Mesenteric fat pad (tissue), 1 donor: ENCODE measurements at places on chromosomes 6 and 20. TPM values are rescaled to one million over a fixed set of nuclear protein-coding genes. Genes with fewer than 3 reads are reported as not detected.

The ULBP1 gene
- 0.19 TPM for total RNA-seq

The OPRL1 gene
- 1.3 TPM for total RNA-seq

The LTA gene
- total RNA-seq: not detected

The POU5F1 gene
- 0.93 TPM for total RNA-seq

DNA sequence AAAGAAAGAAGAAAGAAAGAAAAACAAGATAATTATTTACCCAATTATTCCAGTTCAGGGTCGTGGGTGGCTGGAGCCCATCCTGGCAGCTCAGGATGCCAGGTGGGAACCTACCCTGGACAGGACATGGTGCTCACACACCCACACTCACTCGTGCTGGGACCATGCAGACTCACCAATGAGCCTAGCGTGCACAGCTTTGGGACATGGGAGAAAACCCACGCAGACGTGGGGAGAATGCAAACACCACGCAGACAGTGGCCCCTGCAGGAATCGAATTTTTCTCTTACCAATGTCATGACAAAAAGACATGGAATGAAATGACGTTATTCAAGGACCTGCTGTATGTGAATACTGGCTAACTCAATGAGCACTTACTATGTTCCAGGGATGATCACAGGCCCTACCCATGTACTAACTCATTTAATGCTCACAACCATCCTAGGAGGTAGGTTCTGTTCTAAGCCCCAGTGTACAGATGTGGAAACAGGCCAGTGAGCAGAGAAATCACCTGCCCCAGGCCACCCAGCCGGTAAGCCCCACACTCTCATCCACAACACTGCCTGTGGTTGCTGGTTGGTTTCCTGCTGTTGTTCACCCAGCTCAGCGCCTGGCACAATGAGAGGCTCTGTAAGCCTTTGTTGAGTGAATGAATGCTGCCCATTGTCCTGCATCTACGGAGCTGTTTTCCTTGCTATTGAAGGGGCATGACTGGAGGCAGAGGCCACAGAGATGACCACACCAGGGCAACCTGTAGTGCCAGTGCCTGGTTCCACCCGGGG lies 6.8 kb upstream of the PI16 start:
- DNase-seq: peak; percentile 60

DNA sequence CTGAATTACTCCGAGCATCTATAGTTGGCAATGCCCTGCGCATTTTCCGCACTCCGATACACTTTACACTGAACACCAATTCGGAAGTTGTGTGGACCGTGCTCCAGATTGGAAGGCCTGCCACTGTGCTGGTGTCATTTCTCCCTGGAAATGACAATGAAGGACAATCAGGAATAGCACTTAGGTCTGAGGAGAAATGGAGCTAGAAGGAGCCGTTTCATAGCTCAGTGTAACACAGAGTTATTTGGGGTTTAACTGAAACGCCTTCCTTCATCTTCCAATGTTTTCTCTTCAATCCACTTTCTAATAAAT lies 501 bp upstream of the PLA2G7 start:
- no peak for DNase-seq

DNA sequence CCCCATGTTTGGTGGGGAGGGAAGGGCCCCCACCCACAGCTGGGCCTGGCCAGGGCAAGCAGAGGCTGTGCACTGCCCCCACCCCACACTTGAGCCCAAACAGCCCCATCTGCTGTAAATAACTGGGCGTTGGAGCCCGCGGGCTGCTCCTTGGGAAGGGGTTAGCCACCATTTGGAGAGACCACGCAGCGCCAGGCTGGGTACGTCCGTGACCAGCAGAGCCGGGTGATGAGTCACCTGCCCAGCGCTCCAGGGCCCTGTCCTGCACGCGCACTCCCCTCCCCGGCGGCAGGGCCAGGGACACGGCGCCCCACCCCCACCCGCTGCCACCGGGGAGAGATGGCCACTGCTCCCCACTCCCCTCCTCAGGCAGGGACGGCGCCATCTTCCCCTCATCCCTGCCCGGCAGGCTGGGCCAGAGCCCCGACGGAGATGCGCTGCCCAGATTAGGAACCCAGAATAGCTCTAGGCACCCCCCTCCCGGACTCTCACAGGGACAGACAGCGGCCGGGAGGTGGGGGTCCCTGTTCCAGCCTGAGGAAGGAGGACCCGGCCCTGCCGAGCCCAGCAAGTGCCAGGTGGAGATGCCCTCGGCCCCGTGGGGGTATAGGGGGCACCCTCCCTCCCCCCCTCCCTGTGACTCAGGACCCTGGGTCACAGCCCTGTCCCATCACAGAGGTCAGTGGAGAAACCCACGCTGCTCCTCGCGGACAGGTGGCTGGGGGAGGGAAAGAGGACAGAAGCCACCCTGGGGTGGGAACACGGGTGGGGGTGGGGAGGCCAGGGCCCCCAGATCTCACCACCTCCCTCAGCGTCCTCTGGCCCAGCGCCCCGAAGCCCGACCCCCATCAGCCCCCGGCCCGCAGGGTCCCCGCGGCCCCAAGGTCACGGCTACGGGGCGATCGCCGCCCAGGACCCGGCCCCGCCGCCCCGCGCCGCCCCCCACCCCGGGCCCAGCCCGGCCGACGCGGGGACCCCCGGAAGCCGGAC lies 642 bp downstream of the EEF1A2 start:
- DNase-seq: no peak

DNA sequence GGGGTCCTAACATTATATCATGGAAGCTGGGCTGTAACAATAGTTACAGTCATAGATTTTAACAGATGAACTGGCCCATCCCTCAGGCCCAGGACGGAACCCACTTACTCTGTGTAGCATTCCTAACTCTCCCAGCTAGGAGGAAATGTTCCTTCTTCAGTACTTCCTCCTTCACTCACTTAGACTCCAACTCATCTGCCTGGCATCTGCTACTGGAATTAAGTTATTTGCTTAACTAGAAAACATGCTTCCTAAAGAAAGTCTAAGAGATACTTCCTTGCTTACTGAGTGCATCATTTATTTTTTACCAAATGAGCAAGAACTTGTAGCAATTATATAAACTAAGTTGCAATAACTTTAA lies 20.5 kb downstream of the GCLC start:
- DNase-seq: no peak

GRCh38 chr6:150456902-150457643 lies 88.3 kb downstream of the IYD start:
- no peak for DNase-seq

GRCh38 chr20:32278199-32278643 lies 770 bp downstream of the KIF3B start:
- no peak for DNase-seq

GRCh38 chr20:50446351-50447101 lies 63.7 kb upstream of the PTPN1 start:
- DNase-seq: no peak

DNA sequence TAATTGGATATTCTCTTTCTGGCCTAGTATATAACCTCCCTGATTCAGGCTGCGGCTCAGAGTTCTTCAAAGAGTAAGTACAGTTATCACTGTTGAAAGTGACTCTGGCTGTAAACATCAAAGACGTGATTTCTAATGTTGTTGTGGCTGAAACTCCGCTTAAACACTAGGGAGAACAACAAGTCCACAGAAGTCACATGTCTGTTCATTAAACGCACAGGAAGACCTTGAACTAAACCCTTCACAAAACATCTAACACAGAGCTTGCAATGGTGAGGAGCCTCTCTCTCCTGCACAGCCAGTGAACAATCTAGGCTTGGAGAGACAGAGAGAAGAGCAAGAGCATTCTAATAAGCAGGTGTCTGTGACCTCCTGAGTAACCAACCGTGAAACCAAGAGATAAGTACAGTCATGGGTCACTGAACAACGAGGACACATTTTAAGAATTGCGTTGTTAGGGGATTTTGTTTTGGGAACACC lies 249.3 kb downstream of the PRKN start:
- DNase-seq: no peak

DNA sequence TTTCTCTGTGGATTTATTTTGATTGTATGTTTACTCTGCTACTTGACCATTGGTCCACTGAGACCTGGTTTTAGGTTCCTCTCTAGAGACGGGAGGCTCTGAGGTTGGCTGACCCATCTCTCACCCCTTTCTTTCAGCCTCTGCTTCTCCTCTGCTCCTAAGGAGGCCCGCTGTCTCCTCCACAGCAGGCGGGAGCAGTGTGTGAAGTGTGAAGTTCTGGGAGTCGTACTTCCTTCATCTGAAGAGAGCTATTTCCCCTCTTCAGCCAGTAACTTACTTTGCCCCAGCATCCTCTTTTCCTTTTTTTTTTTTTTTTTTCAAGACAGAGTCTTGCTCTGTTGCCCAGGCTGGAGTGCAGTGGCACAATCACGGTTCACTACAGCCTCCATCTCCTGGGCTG lies 21.1 kb downstream of the PDRG1 start:
- no peak for DNase-seq

DNA sequence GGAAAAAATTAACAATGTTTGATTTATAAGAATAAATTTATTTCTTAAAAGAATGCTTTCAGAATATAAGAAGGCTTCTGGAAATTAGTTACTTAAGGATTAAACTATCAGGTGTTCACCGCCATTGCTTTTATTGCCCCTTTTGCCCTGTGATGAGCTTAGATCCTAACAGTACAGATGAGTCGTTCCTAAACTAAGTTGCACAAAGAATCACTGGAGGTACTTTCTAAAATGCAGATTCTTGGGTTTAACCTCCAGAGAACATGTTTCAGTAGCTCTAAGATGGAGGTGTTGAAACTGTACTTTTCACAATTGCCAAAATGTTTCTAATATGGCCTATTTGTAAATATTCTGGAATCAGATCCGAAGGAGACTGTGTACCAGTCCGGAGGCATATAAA lies 211.9 kb downstream of the GMDS start:
- DNase-seq: no peak

DNA sequence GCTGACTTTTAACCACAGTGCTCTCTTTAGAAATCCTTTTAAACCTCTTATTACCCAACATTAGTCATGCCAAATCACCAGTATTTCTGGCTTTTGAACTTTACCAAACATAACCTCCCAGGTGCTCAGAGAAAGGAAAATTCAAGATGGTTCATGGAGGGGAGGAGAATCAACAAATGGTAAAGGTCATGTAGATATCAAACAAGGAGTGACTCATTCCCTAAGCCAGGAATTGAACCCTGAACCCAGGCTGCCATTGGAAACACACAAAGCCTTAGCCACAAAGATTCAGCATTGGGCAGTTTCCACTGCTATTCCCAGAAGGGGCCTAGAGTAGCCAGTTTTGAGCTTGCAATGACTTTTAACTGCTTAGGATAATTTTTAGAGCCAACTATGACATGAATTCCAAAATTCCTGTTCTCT lies 21.6 kb upstream of the ENTPD6 start:
- no peak for DNase-seq

DNA sequence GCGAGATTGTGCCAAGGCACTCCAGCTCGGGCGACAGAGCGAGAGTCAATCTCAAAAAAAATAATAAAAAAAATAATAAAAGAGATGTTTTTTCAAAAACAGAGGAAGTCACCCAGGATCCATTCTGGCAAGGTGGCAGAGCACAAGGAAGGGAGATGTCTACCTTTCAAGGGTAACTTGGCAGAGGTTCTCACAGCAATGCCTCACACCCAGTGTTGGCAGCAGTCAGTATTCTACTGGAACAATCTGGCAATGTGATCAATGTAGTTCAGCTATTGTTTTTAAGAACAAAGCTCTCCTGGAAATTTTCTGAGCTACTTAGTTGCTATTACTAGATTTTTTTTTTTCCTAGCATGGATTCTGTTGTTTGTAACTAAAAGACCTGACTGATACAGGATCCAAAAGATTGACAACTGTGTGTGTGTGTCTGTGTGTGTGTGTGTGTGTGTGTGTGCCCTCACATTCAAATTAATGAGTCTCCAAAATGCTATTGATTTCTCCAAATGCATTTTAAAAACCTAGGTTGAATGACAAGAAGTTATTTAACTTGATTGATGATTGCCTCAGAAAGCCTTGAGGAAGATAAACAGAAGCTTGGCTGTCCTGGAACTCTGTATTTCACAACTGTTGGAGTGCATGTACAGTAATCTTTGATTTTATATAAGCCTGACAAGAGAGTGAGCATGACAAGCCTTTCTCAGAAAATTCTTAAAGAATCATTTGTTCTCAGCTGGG lies 114.1 kb upstream of the RREB1 start:
- DNase-seq: no peak

DNA sequence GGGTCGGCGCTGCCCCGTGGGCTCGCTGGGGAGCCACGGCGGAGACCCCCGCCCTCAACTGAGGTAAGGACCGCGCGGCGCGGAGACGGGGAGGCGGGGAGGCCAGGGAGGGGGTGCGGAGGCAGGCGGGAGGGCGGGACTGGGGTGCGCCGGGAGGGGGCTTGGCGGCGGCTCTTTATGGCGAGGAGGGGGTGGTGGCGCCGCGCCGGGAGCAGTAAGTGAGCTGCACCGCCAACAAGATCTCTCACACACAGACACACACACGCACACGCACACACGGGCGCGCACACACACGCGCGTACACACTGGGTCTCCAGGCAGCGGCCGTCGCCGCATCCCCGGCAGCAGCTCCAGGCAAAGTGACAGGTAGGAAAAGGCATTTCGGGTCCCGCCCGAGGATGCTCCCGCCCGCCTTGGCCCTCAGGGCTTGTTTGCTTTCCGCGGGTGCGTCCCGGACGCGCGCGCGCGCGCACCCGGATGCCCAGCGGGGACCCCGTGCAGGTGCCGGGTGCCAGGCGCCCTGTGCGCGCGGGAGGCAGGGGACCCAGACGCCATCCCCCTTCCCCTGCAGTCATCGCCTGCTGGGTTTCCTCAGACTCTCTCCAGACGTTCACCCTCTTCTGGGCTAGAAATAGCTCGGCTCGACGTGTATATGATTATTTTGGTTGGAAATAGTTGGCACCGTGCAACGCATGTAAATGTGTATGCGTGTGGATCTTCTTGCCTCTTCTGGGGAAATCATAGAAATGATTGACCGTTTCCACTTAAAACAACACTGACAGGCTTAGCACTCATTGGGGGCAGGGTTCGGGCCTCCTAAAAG lies at the start of gene PLCB4:
Gene PLCB4 (plus strand): TSS at position 247 of the 823 bp plus-strand sequence. CDS start 238,728 bp downstream, outside the sequence.
- DNase-seq: no peak

DNA sequence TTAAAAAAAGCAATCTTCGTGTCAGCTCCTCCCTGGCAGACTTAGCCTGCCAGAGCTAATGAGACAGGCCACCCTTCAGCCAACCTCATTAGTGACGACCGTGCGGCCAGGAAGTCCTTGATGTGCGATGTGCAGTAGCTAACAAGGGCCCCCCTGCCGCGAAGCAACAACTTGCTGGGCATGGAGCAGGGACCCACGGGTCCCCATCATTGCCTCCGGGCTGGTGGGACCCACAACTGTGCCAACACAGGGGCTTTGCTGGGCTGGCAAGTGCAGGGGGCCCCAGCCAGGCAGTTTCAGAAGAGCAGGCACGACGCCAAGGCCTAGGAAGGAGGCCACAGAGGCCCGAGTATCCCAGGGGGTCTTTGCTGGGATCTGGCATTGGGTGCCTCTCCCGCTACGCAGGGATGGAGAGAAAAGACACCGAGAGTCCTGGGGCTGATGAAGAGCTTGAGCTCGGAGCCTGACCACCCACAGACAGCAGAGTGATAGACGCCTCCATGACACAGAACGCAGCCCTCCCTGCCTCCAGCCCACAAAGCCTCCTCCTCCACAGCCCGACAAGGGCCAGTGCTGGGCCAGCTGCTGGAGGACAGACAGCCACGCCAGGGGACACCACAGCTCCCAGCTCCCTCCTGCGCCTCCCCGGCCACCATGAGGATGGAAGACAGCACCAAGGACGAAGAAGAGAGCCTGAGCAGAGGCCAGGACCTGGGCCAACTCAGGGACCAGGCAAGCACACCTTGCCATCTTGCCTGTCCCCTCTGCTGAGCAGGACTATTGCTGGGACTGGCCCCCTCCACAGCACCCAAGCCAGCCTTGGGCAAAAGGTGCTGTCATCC lies 96.6 kb downstream of the YTHDF1 start:
- no peak for DNase-seq

GRCh38 chr20:10306440-10307358 lies 88.1 kb downstream of the SNAP25 start:
- no peak for DNase-seq
